ENCODE measurements at places on chromosomes 12 and 14.

DNA sequence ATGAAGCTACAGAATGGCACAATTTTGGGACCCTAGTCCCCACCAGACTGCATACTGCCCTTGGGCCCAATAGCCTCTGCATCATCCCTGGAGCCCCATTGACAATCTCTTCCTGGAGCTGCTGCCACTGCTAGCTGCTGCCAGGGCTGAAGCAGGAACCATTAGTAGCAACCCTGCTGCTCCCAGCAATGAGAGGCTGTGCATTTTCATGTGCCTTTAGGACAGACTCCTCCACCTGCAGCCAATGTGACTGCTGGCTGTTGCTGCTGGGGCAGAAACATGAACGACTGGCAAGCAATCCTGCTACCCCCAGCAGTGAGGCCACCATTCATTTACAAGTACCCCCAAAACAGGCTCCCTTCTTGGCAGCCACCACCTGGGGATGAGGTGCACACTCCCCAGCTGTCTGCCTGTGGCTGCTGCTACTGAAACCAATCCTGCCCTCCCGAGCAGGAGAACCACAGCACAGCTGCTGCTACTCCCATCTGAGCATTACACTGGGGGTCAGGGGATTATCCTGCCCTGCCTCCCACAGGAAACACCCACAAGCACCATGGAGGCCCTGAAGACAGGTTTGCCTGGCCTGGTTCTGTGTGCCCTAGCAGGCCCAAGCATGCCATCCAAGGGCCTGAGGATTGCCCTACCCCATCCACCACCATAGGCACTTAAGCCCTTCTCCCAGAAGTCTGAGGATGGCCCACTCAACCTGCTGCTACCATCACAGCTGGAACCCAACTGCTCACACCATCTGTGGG, 181.0 kb downstream of the MYRFL start:
- DNase-seq = no peak

- DNase-seq = no peak
These were observed 23.0 kb downstream of the OR10P1 start for GRCh38 chr12:55659486-55660385.

- DNase-seq = no peak
These were observed 173.3 kb downstream of the NOVA1 start for GRCh38 chr14:26424537-26424936.

DNA sequence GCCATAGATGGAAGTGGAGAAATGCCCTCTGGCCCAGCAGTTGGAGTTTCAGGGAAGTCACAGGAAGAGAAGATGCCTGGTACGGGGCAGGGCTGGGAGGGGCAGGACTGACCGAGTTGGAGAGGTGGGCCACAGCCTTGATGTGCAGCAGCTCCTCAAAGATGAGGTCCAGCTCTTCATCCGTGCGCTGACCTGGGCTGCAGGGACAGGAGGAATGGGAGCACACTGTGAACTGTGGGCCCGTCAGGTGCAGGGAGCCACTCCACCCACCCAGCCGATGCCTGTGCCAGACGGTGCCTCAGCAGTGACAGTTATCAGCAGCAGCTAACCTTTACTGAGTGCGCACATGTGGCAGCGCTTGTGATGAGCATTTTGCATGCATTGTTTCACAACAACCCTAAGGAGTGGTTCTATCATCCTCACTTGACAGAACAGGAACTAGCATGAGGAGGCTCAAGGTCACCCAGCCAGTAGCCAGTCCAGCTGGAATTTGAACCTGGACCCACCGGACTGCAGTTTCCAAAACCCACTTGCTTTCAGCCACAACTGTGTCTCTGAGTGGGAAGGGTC, 8.4 kb downstream of the RAPGEF3 start:
- no peak for DNase-seq

DNA sequence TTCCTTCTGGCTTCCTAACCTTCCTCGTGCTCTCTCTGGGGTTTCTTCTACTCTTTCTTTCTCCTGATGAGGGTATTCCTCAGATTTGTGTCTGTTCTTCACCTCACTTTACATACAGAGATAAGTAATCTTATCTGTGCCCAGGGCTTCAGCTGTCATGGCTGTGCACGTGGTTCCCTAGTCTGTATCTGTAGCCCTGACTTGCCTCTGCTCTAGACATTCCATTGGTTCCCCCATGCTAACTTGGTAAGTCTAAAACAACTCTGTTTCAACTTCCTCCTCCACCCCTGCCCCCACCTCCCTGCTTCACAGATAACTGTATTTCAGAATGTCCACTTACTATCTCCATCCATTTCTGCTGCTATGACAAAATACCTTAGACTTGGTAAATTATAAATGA, 10.8 kb downstream of the DIP2B start:
- no peak for DNase-seq

DNA sequence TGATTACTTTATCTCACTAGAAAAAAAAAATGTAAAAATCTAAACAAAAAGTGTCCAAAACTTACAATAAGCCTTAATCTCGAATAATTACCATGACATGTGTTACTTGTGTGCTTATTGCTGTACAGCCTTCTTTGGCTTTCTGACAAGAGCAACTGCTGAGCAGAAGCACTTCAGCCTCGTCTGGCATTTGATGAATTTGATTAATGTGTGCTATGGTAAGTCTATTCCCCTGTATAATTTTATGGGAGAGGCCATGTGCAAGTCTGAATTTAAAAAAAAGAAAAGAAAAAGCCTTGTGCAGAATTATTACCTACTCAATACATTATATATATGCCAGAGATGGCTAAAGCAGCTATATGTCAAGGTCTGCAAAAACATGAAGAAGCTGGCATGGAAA, 113.9 kb downstream of the AEBP2 start:
- no peak for DNase-seq
